ENCODE measurements at places on chromosomes 11 and 22.

GRCh38 chr11:6637871-6638270 is 17.7 kb downstream of the DCHS1 start:
- no peak for DNase-seq

- no peak for DNase-seq
Measured at GRCh38 chr22:20264614-20265452, 3.3 kb downstream of the RTN4R start.

- DNase-seq, result no peak
Measured at GRCh38 chr11:78065203-78065602, 1.5 kb downstream of the THRSP start.

DNA sequence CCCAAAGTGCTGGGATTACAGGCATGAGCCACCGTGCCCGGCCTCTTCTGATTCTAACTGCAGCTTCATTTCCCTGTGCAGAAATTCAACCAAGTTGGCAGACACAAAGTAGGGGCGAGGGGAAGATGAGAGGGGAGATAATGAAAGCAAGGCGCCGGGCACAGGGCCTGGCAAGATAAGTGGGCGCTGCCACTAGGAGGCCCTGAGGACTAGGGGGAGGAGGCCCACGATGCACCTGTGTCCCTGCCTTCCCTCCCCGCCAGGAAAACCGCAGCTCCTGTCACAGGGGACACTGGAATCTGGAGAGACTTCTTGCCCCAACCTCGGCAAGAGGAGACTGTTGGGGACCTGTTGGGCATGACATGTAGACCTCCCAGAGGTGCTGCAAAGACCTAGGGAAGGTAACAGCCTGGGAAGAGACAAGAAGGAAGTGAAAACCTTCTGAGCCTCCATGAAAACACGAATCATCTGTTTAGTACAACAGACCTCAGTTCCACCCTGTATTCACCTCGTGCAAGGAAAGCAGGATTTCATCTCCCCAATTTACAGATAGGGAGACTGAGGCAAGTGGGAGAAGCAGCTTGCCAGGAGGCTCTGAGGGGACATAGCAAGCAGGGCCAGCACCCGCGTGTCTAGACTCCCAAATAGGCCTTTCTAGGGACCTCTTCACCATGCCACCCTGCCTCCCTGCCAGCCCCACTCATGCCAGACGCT is 3.1 kb upstream of the LGALS1 start:
- DNase-seq, result no peak
